ENCODE measurements at places on chromosomes 1 and 21.

DNA sequence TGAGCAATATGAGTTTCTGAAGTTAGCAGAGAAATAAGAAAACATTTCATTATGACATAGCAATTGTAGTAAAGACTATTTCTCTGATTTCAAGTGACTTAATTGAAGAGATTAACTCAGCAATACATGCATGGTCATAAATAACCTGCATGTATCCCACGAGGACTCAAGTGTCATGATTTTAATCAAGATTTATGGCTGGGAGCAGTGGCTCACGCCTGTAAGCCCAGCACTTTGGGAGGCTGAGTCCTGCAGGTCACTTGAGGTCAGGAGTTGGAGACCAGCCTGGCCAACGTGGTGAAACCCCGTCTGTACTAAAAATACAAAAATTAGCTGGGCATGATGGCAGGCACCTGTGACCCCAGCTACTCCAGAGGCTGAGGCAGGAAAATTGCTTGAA is 311.9 kb upstream of the PLD5 start:
- no peak for DNase-seq

GRCh38 chr1:41429641-41430035 is 54.8 kb downstream of the EDN2 start:
- no peak for DNase-seq

- DNase-seq = peak; percentile 40
Observed at GRCh38 chr1:28580722-28581530, 11.1 kb upstream of the RAB42 start.

GRCh38 chr1:238998577-238998976 is 387.8 kb upstream of the CHRM3 start:
- DNase-seq = no peak

DNA sequence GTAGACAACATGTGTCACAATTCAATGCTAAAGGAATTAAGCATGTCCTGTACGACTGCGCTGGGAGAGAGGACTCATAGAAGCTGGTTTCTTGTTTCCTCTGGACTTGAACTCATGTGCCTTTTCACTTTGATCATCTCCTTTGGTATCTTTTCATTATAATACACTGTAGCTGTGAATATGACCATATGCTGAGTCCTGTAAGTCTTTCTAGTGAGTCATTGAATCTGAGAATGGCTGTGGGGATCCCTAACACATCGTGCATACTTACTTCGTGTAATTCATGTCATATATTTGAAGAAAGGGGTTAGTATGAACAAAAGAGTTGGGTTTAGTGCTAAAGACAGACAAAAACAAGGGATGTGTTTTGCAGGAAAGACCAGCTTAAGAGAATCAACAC is 148.1 kb upstream of the RUNX1 start:
- no peak for DNase-seq

- DNase-seq = peak; percentile 48
Observed at GRCh38 chr1:247517795-247518612, 18.2 kb downstream of the OR2C3 start.

DNA sequence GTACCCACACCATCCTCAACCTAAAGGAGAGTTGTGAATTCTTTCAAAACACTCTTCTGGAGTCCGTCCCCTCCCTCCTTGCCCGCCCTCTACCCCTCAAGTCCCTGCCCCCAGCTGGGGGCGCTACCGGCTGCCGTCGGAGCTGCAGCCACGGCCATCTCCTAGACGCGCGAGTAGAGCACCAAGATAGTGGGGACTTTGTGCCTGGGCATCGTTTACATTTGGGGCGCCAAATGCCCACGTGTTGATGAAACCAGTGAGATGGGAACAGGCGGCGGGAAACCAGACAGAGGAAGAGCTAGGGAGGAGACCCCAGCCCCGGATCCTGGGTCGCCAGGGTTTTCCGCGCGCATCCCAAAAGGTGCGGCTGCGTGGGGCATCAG is 638 bp upstream of the OLIG2 start:
- DNase-seq = no peak
